Suppressor macrophage treated with lipopolysaccharide for 1 hour (primary cell): ENCODE measurements at places on chromosomes 1 and 21.

- DNase-seq, result no peak
These were observed 316.3 kb downstream of the KCNH1 start for GRCh38 chr1:210817385-210818275.

DNA sequence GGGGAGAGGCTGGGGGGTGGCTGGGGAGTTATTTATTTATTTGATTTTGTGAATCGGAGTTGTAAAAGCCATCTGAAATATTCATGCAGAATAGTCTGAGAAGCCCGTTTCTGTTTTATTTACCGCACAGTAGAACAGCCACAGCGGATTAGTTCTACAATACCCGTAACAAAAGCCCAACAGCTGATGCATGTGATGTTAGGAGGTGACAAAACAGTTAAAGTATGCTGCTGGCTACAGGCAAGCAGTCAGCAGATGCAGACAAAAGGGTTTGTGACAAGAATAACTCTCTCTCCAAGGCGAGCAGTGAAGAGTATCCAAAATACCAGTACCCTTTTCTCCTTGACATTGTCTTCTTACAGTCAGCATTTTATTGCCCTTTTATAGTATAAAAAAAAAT is 42.0 kb downstream of the PROX1 start:
- no peak for DNase-seq

DNA sequence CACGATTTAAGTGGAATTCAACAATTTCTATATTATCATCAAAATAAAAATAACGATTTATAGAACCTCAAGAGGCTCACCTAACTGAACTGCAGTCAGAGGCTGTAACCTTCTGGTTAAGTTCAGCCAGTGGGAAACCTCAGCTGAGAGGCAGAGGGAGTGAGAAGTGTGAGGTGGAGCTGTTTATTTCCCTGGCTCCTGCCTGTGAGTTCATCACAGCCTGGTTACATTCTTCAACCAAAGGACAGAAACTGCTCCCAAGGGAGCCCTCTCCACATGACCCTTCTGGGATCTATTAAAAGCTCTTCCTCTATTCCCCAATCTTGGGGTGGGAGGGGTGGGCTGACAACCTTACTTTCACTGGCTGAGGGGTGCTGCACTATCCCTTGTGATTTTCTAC is 22.2 kb downstream of the DYNLT5 start:
- no peak for DNase-seq

DNA sequence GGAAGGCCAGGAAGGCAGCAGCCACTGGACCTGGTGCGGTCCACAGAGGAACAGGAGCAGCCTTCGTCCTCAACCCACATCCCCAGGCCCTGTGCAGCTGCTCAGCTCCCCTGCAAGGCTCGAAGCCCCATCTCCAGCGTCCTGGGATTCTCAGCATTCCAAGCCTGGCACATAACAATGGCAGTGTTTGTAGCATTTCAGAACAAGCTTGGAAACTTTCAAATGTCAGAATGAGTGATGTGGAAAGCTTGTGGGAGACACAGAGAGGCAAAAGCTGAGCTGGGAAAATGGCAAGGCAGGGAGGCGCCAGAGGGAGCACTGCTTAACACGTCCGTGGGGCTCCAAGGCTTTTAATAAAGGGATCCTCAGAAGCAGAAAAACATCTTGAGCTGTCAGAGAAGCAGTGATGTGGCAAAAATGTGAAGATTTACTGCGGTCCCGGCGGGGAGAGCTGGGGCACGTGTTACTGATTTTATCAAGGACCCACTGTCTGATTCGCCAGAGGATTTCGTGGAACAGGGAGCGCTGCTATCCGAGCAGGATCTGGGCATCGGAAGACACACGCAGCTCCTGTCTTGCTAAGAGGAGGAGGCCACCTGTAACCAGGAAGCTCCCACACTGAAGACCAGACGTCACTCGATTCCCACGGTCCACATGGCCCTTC is 38.1 kb downstream of the TOMM20 start:
- no peak for DNase-seq

- no peak for DNase-seq
These were observed 45.5 kb downstream of the UTP25 start for GRCh38 chr1:209873067-209873799.

GRCh38 chr1:172609528-172609927 is 49.4 kb upstream of the FASLG start:
- DNase-seq, result peak; percentile 34
